ENCODE measurements at places on chromosomes 6 and 20.
A peak's percentile ranks its signal among the peaks of the same experiment; 100 is the strongest.

DNA sequence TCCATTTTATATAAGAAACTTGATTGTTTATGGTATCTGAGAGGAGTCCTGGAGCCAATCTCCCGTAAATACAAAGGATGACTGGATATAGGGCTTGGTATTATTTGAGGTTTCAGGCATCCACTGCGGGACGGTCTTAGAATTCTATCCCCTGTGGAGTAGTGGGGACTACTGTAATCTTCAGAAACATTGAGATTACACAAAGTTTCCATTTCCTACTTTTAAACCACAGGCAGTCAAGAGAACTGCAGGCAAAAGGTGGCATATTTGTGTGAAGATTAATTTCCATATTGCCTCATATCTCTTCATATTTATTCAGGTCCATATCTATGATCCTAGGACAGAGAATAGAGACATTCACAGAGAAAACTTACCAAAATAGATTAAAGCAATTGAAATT, 586.2 kb downstream of the PHF3 start:
- no peak for DNase-seq

DNA sequence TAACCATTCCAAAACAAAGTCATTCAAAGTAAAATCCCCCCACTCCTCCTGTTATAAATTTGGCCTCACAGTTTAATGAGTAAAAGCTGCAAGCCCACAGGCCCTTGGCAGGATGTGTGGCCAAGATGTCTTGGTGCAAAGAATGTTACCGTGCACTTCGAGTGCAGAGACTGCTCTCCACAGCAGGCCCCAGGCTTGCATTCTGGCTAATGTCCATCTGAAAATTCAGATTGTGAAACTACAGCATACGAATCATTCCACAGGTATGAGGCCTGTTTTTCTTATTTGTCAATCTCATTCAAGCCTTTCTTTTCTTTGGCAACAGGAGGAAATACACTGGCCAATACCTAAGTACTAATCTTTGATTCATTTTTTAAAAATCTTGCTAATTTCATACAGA, 7.1 kb downstream of the RPS6KA2 start:
- no peak for DNase-seq

DNA sequence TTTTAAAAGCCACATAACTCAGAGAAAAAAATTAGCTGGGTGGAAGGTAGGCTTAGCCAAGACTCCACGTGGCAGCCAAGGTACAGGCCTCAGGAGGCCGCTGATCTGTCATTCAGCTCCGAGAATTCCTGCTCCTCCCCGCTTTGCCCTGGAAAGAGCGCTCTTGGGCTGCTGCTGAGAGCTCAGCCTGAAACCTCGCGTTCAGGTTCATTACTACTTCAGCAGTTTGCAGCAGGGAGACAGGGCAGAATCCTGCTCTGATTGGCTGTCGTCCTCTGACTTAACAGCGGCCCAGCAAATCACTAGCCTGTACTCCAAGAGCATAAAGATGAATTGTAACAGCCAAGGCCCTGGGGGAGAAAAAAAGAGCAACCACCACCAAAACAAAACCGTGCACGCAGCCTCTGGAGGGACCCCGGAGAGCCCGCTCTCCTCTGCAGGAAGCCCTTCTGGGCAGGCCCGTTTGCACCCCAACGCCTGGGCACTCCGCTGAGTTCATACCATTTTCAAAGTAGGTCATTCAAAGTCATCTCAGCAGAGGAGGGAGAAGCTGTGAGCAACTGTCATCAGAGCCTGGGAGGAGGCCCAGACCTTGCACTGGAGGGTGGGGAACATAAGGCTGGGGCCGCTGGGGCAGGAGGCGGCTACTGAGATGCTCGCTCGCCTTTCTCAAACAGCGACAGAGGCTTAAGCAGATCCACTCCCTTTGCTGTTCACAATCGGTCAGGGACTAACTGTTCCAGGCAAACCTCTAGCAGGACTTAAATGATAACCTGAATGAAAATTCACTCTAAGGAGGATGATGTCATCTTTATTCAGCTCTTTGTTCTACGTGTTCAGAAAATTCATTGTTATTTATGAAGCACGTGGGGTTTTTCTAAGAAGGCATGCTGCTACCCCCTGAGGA, 42.3 kb upstream of the ATXN1 start:
- DNase-seq = no peak

GRCh38 chr6:32086661-32087573, 22.2 kb downstream of the TNXB start:
- DNase-seq = no peak

DNA sequence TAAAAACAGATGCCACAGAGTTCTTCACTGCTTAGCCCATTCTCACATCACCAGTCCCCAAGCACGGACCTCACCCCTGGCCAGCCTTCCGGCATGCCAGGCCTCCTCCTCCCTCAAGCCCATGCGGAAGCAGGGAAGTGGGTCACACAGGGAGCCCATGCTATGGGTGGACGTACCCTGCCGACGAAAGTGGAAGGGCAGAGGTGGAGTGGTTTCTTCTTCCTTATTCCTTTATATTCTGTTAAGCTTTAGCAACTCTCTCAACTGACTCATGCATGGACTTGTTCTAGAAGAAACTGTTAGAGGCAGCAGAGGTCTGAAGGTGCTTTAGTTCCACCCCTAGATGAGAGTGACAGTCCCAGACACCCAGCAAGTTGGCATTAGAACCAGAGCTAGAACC, 118.6 kb downstream of the LY86 start:
- no peak for DNase-seq

GRCh38 chr20:10581823-10582222, 92.0 kb downstream of the JAG1 start:
- no peak for DNase-seq

- peak; percentile 27 for DNase-seq
Observed at GRCh38 chr6:39865011-39865888, 69.0 kb downstream of the MOCS1 start.

- no peak for DNase-seq
Observed at GRCh38 chr6:6751619-6752023, 163.1 kb downstream of the LY86 start.

DNA sequence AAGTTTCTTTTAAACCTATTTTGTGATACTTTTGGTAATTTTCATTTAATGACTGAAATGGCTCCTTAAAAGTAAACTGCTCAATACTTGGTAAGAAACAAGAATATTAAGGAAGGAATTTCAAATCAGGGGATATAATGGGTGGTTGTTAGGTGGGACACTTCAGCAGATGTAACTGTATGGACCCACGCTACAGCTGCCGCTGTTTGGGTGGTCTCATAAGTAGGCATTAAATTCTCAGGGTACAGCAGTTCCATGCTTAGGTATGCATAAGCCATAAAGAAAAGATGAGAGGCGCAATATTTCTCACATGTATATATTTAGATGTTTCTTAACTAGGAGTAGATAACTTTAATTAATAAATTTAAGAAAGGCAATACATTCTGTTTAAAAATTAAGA, 35.0 kb downstream of the COL19A1 start:
- no peak for DNase-seq

DNA sequence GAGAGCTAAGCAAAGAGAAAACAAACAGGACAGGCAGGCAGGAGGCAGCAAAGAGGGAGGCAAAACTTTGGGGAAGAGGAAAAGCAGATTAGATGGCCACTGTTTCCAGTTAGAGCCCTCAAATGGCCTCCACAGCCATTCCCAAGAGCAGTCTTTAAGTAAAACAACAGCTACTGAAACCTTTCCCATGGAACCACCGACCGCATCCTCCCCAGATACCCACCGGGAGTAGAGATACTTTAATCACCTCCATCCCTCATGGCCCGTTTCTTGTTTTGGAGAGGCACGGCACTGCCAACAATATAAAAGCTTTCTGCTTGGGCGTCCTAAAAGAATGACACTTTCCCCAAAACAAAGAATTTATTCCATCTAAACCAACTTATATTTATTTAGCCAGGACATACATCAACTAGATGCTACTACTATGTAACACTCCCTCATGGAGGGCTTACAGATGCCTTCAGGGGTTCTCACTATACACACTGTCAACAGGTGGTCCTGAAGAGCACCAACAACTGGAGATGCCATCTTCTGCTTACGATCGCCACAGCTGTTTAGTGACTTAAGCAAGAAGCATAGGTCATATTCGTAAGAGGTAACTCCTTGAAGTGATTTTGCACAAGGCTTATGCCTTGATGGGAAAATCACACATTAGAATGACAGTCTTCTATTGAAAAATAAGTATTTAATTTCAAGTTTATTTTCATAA, 43.4 kb downstream of the CNKSR3 start:
- DNase-seq = no peak

DNA sequence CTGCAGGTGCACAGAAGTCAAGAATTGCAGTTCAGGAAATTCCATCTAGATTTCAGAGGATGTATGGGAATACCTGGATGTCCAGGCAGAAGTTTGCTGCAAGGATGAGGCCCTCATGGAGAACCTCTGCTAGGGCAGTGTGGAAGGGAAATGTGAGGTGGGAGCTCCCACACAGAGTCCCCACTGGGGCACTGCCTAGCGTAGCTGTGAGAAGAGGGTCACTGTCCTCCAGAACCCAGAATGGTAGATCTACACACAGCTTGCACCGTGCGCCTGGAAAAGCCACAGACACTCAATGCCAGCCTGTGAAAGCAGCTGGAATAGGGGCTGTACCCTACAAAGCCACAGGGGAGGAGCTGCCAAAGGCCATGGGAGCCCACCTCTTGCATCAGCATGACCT, 681.4 kb downstream of the EPHA7 start:
- DNase-seq = no peak

GRCh38 chr6:87504441-87504840, 31.7 kb downstream of the SLC35A1 start:
- no peak for DNase-seq

DNA sequence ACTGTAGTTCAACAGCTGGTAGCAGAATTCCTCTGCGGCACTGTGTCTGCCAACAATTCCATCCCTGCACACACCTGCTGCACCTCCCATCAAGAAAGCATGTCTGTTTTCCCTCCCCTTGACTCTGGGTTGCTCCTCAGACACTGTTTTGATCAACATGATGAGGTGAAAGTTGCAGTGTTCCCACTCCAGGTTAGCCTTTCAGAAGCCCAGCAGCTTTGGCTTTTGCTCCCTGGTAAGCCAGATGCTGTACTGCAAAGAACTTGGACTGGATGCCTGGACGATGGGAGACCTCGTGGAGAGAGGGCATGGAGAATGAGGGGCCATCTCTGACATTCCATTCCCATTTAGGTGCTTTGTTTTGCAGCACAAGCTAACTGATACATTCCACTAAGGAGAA, 79.1 kb upstream of the MAFB start:
- no peak for DNase-seq

GRCh38 chr6:72206606-72207005, 320.3 kb downstream of the RIMS1 start:
- DNase-seq = no peak

DNA sequence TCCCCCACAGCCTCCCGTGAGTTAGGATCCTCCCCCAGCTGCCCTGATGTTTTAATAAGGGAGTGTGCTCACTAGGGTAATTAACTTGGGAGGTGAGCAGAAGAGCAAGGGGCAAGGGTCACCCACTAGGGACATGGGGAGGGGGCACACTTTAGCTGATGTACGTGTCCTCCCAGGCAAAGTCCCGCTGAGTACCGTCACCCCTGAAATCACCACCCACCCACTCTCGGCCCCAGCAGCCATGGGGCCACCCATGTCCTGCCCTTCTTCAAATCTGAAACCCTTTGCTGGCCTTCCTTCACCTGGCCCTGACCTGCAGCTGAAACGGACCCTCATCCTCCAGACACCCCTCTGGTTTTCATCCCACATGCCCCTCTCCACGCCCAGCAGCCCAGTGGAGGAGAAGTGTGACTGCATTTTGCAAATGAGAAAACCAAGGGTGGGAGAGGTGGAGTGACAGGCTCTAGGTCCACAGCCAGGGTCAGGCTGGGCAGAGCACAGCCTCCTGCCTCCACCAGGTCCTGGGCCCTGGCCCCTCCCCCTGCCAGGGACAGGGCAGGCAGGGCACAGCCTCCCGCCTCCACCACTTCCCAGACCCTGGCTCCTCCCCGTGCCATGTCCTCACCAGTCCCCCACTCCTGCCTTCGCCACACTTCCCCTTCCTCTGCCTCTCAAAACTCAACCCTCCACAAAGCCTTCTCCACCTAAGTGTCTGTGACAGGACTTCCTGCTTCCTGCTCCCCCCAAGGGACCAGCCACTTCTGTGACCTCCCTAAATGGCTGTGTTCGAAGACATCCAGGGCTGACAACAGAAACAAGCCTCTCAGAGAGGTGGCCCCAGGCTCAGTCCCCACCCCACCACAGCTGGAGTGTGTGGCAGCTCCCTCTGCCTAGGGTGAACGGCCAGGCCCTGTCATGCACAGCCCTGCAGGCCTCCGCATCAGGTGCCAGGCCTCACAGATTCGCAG, 15.1 kb downstream of the ACSS1 start:
- no peak for DNase-seq

GRCh38 chr20:49677777-49678758, 35.6 kb downstream of the B4GALT5 start:
- no peak for DNase-seq

DNA sequence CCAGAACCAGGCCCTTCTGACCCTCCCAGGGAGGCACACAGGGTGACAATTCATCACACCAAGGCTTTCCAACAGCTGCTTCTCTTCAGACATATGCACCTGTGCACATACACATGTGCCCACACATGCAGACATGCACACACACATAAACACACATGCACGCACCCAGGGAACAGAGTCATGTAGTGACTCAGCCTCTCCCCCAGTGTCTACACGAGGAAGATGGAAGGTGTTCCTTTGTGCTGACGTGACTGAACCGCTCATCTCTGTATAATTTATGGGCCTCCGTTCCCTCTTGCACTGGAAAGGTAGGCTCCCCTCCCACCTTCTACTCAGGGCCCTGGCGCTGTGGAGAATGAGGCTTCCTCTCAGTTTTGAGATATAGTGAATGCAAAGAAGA, 23.8 kb upstream of the PLEKHG1 start:
- DNase-seq = no peak

DNA sequence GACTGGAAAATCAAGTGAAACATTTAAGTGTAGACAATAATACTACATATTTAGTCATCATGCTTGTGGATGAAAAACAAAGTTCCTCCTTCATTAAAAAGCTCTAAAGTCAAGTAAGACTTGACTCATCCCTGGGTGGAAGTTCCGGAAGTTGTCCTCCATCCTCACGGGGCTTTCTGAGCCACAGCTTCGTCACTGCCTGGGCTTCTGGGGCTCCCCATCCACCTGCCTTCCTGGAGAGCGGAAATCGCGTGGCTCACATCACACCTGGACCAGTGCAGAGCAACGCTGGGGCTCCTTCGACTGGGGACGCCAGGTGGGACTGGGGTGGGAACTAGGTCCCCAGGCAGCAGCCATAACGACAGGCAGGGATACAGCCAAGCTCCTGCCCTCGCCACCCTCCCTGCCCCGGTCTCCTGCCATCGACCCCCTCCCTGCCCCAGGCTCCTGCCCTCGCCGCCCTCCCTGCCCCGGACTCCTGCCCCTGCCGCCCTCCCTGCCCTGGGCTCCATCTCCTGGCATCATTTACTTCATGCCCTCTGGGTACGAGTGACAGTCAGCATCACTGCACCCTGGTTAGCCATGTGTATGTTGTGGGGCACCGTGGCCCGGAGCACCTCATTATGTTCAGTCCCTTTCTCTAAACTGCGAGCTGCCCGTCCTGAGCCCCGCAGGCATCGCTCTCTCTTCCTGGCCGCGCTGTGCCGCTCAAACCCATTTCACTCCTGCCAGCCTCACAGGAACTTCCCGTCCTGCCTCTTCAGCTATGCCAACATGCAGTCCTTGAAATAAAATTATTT, 12.9 kb downstream of the THBS2 start:
- DNase-seq = no peak
